NCI-H774 (cell line): ENCODE measurements at places on chromosomes 3 and 15.

DNA sequence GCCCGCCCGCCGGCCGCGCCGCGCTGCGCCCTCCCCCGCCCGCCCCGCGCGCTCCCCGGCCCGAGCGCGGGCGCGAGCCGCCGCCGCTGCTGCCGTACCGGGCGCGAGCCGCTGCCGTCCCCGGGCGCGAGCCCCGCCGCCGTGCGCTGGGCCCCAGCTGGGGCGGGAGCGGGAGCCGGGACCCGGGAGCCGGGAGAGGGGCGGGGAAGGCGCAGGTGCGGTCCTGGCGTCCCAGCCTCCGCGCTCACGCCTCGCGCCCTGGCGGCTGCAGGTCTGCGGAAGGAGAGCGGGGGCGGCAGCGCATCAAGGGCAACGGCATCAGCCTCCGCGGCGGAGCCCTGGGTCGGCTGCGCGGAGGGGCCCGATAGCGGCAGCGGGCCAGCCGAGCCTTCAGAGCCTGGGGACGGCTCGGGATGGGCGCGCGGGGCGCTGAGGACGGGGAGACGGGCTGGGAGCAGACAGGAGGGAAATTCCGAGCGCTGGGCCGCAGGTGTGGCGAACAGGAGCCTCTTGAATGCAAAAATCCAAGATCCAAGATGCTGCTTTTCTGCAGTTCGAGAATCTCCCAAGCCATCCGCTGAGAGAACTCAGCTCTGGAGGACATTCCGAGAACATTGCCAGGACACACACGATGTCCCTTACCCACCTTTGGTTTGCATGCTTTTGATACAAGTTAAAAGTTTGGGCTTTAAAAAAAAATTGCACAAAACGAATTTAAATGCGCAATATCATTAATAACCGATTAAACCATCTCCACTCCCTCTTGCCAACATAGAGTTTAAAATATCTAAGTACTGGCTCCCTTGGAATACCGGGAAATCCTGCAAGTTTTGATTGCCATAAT lies 251.1 kb downstream of the TJP1 start:
- no peak for DNase-seq

DNA sequence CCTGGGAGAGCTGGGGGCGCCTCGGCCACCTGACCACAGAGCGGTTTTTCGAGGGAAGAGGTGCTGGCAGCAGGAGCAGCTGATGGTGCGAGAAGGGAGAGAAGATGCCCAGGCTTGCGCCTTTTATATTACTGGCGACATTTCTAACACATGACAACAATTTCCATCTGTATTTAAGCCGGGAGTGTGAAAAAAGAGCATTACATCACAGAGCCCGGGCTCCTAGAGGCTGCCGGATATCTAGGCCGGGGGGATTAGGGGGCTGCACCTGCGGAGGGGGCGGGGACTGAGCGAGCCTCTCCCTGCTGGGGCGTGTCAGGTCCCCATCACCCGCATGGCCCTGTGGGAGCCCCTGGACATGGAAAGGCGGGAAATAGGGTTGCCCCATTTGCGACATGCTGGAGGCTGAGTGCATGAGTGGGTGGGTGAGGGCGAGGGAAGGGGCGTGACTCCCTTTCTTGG lies 440.7 kb downstream of the MAGI1 start:
- DNase-seq = no peak

DNA sequence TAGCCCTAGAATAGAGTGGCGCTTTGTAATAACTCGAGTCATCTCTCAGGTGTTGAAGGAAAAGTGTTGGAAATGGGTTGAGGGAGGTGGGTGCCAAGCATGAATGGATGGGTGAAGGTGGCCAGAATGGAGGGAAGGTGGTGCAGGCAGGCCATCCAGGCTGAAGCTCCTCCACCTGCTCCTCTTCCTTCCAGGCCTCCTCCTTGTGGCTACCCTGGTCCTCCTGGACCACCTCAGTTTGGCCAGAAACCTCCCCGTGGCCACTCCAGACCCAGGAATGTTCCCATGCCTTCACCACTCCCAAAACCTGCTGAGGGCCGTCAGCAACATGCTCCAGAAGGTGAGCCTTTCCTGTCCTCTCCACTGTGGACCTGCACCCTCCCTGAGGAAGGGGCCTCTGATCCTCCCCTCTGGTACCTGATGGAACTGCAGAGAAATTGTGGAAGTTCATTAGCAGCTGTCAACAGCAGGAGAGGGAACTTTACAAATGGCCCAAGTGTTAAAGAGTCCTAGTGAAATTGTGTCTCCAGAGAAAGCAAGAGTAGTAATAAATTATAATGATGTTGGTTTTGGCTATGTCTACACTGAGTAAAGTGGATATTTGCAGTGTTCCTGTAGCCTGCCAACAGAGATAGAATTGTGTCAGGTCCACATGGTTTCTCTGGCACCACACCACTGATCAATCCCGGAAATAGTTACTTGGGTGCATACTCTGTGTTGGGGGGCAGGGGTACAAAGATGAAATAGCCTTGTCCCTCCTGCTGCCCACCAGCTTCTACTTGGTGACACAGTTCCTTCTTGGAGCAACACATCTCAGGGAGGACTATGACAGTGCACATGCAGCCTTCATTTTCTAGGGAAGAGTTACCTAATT lies 1.6 kb downstream of the IL12A start:
- DNase-seq = no peak

DNA sequence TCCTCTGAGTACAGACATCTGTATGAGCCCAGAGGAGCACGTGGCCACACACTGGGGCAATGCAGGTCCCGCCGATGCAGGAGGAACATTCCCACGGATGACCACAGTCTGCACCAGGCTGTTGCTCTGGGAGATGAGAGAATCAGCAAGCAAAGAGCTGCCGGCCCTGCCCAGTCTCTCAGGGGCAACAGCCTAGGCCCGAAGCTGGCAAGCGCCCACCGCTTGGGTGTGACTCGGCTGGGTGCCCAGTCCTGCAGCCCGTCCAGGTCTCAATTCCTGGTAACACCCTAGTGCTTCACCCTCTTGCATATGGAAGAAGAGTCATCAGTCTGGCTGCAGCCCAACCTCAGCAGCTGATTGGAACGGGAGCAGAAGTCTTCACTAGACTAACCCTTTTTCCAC lies 153.7 kb upstream of the HES1 start:
- no peak for DNase-seq

GRCh38 chr15:52069559-52069958 lies 43.0 kb downstream of the BCL2L10 start:
- no peak for DNase-seq

DNA sequence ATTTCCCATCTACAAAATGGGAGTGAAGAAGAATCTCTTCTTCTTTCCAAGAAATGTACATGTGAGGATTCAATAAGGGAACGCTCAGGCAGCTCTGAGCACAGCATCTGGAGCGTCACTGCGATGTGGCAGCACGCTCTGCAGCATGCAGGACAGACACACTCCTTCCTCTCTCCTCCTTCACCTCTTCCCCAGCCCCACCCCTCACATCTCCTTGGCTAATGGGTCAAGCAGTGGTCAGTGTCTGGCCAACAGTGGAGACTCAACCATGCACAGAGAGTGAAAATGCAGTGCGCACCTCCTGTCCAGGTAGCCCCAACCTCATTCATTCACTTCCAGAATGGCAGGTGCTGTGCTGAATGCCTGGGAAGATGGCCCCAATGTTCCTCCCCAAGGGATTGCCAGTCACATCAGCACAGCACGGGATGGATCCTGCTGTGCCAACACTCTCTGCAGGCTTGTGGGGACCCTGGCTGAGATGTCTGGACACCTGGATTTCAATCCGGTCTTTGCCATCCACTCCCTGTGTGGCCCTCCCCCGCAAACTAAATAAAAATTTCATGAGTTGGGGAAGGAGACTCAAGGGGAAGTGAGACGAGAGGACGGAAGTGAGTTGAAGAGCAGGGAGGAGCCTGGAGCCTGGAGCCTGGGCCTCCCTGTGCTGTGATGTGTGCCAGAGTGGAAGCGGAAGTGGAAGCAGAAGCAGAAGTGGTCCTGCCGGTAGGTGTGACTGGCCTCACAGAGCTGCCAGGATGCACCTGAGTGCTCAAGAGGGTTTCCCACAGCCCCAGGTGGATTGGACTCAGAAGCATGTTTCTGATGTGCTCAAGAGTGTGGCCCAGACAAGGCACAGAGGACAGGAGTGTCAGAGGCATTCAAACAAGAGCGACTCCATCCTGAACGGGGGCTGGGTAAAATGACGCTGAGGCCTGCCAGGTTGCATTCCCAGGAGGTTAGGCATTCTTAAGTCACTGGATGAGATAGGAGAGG lies 163.9 kb downstream of the SMAD6 start:
- DNase-seq = no peak
